HT-29 (cell line): ENCODE measurements at places on chromosomes 7 and 10.

- no peak for DNase-seq
Observed at GRCh38 chr10:133353202-133353959, 4.4 kb downstream of the FUOM start.

- no peak for DNase-seq
Observed at GRCh38 chr10:543131-543530, 146.3 kb downstream of the DIP2C start.

DNA sequence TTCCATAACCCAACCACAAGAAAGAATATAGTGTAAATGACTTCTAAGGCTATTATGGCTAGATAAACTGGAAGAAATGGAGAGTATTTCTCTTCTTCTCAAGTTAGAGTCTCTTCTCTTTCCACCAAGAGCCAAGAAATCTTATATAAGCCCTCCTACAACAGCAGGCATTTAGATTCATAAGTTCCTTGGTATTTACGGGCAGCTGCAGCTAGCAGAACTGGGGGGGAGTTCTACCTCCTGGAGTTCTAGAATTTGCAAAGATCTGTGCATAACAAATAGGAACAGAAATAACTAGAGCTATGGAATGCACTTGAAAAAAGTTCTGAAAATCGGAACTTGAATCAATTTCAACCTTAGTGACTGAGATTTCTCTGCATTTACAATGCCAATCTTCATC lies 715.2 kb upstream of the GRM3 start:
- DNase-seq, result no peak

GRCh38 chr10:78307576-78307975 lies 273.9 kb downstream of the RPS24 start:
- DNase-seq, result no peak

GRCh38 chr7:144027974-144028373 lies 20.8 kb upstream of the OR2A5 start:
- DNase-seq, result no peak

GRCh38 chr7:145293754-145294153 lies 457.9 kb upstream of the TPK1 start:
- no peak for DNase-seq

GRCh38 chr10:132356621-132357195 lies 24.7 kb downstream of the LRRC27 start:
- no peak for DNase-seq

GRCh38 chr10:68153473-68154210 lies 44.4 kb downstream of the MYPN start:
- DNase-seq, result peak; percentile 92

DNA sequence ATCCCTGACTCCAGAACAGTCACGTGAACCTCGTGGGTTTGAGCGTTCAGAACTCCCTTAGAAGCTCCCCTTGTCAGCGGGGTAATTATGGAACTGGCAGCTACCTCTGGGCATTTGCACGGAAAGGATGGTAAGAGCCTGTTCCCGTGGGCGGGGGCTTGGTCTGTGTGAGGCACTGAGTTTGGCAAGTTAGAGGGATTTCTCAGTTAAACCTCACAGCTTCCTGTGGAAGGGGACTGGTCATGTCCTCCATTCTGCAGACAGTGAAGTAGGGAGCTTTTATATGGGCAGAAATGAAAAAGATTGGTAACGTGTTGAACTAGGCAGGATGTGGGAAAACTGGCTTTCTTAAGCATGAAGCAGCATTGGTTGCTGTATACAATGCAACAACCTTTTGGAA lies 16.0 kb downstream of the PALD1 start:
- DNase-seq, result no peak

DNA sequence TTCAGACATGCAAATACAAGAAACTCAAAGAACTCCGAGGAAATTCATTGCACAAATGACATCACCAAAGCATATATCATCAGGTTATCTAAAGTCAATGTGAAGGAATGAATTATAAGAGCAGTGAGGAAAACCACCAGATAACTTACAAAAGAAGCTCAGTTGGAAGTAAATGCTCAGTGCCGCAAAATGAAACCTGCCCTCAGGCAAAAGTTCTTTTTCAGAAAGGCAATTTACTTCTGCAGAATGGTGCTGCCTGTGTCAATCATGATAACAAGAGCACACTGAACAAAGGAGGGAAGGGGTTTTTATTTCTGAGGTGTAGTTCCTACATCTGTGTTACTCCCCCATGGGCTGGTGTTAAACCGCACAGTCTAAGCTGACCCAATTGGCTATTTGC lies 550.6 kb upstream of the SEMA3D start:
- DNase-seq, result no peak

- DNase-seq, result no peak
Observed at GRCh38 chr7:116554436-116554835, 29.6 kb downstream of the CAV1 start.

DNA sequence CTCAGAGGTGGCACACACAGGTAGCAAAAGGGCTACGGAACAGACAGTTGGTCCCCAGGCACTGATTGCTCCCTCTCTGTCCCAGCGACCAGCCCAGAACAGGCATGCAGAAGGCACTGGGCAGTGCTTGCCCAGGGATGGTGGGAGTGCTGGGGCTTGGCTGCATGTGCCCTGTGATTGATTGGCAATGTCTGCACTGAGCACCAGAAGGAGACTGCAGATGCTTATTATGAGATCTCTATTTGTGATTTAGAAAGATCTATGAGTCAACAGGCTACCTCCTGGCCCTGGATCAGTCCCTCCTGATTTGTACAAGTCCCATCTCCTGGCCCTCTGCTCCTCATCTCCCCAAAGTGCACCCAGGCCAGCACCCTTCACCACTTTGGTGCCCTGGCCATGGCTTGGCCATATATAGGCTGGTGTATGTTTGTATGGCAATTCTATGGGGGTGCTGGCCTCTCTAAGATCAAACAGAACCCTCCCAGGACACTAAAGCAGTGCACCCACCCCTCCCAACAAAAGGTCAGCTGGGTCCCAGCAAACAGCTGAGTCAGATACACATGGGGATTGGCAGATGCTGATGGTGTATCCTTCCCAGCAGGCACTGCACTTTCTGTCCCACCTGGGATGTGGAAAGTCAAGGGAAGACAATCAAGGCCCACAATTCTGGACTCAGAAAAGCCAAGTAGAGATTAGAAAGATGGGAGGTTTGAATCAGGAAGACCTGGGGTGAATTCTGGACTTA lies 30.9 kb downstream of the CAMK2B start:
- no peak for DNase-seq

GRCh38 chr7:131781-132482 lies 60.4 kb upstream of the FAM20C start:
- no peak for DNase-seq

GRCh38 chr7:121891731-121892130 lies 18.8 kb downstream of the PTPRZ1 start:
- no peak for DNase-seq

- no peak for DNase-seq
Observed at GRCh38 chr10:125027871-125028869, 86.2 kb downstream of the ZRANB1 start.
